ENCODE measurements at places on chromosomes 6 and 20.

DNA sequence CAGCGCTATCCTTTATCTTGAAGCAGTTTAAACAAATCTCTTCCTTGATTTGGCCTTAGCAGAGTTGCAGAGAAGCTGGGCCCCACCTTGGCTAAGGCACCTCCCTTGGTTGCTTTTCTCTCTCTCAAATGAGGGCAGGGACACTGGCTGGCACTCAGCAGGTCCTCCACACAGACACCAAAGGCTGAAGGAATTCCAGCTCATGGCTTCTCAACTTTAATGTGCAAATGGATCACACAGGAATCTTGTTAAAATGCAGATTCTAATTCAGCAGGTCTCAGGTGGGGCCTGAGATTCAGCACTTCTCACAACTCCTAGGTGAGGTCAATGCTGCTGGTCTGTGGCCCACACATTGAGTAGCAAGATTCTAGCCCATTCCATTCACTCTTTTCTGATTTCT is 25.7 kb downstream of the RIMS4 start:
- DNase-seq: no peak

DNA sequence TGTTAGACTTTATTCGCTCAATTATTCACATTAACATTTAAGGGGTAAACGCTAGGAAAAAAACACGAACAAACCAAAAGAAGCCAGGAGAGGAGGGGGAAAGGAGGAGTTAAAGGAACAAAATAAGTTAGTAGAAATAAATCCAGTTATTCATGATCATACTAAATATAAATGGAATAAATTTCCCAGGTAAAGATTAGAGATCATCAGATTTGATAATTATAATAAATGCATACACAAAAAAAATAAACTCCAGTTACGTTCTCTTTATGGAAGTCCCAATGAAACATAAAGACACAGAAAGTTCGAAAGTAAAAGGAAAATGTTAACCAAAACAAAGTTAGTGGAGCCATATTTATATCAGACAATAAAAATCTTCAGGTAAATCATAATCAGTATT is 568.7 kb upstream of the NOX3 start:
- DNase-seq: no peak

DNA sequence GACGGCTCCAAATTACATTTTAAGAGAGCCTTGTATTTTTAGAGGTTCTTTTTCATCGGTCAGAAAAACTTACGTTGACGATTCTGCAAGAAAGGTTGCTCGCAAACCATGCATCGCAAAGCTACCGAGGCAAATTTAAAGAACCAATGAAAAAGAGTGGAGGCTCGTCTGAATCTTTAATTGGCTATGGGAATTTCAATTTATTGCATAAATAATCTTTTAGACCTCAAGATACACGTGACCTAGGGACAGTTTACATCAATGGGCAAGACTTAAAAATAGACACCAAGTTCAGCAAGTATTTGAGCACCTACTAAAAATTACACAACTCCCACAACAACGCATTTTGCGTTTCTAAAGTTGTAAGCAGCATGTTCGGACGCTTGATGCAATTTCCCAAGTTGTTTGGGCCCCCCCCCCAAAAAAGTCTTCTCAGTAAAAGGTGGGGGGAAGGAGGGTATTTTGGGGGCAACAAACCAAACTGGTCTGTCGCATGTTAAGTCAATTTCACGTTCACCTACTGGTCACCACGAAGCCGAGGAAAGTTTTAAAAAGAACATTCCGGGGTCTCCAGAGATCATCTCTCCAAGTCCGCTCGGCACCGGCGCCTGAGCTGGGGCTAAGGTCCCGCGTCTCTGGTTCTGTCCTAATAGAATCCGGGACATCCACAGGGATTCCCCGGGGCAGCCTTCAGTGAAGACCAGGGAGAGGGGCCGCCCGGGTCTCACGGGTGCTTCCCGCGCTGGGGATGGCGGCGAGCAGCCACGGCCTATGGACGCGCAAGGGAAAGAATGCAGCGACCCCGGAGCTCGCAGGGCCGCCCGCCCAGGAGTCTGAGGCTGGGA is 851 bp downstream of the SNX5 start:
- DNase-seq: peak; percentile 42

GRCh38 chr6:121183742-121184141 is 150.5 kb downstream of the TBC1D32 start:
- no peak for DNase-seq

- no peak for DNase-seq
Measured at GRCh38 chr6:105210932-105211531, 31.2 kb upstream of the POPDC3 start.

DNA sequence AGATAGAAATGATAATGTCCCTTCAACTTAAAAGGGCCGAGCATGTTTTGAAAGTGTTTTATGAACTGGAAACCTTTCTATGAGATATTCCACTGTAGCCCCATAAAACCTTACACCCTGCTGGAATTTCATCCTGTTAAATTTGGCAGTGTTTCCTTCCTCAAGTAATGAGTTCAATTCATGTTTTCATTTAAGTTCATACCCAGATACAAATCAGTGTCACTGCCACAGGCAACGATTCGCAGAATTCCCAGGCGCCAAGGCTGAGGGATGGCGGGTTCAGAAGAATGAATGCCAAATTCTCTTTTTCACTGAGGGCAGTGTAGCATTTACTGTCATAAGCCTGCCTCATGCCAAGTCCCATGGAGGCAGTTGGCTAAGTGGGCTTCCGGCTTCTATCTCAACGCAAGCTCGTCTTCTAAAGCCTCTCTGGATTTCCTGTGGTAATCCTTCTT is 511.8 kb upstream of the ID4 start:
- no peak for DNase-seq

- no peak for DNase-seq
Measured at GRCh38 chr20:2900845-2901592, 27.7 kb downstream of the PTPRA start.

DNA sequence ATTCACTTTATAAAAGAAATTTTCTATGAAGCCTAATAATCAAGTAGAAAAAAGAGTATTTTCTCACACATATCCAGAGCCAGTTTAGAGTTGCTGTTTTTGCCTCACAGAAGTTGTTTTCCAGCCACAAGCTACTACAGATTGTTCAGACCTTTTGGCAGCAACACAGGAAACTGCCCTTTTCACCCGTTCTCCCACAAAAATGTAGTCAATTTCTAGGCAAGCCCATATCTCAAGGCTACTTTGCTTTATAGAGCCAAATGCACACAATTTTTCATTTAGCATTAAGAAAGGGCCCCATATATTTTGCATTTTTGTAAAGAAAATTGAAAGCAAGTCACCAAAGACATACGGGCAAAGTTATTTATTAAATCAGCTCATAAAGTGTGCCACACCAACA is 49.5 kb downstream of the EPB41L2 start:
- DNase-seq: no peak

- DNase-seq: no peak
Measured at GRCh38 chr6:13461805-13462204, 25.6 kb downstream of the GFOD1 start.

DNA sequence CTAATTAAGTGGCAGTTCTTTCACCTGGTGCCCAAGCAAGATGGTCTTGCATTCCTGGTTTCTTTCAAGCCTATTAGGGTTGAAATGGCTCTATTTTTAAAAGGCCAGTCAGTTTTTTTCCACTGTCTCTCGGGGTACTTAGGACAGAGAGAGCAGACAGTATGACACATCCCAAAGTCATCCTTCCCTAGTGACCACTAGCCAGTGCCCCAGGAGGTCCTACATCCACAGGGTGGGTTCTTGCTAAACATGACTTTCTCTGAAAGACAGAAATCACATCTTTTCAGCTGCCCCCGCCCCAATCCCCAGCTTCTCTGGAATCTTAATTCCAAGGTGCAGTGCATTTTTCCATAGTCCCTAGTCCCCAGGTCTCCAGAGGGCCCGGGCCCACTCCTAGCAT is 192.4 kb downstream of the SLC24A3 start:
- no peak for DNase-seq

- DNase-seq: no peak
Measured at GRCh38 chr6:122619309-122619708, 9.1 kb downstream of the PKIB start.

DNA sequence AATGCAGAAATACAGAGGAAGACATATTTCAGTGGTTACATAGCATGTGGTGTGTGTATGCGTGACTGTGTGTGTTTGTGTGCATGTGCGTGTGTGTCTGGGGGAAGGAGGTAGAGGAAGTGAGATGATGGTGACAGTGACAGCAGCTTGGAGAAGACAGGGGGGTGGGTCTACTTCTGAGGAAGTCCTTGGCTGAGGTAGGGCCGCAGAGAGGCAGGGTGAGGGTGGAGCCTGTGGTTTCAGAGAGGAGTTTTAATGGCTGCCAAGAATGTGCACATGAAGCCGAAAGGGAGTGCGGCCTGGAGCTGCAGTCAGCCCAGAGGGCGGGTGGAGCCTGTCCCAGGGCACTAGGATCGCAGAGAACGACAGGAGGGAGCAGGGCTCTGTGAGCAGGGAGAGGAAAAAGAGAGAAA is 22.7 kb upstream of the RNF24 start:
- peak; percentile 89 for DNase-seq

DNA sequence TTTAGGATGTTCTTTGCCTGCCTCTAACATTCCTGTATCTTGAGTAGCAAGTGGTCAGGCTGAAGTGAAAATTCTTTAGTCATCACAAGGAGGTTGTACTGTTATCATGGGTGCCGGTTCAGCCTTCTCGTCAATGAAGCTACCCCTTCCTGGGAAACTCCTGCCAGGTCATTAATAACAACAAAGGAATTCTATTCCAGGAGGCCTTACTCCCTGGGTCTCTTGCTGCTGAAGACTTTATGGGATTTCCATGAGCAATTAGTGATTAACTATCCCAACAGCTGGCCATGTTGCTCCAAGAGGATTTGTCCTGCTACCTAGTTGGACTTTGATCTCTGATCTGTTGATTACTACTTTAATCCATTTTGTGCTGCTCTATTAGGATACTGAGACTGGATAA is 62.7 kb upstream of the ELOVL5 start:
- no peak for DNase-seq

- no peak for DNase-seq
Measured at GRCh38 chr6:166490671-166491500, 95.6 kb downstream of the RAMACL start.

DNA sequence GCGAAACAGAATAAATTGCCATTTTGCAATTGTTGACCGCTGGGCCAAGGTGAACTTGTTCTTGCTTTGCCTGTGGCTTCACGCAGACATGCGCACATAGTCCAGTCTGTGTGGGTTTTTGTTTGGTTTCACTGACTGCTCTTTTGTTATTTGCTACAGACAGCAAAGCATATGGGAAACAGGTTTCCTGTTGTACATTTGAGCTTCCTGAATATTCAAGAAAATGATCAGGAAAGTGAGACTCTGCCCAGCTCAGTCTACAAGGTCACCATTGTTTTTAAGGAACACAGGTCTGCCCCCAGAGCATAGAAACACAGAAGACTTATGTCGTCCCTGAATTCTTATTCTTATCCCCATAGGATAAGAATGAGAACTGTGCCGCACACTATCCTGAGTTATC is 55.6 kb downstream of the SASH1 start:
- no peak for DNase-seq

DNA sequence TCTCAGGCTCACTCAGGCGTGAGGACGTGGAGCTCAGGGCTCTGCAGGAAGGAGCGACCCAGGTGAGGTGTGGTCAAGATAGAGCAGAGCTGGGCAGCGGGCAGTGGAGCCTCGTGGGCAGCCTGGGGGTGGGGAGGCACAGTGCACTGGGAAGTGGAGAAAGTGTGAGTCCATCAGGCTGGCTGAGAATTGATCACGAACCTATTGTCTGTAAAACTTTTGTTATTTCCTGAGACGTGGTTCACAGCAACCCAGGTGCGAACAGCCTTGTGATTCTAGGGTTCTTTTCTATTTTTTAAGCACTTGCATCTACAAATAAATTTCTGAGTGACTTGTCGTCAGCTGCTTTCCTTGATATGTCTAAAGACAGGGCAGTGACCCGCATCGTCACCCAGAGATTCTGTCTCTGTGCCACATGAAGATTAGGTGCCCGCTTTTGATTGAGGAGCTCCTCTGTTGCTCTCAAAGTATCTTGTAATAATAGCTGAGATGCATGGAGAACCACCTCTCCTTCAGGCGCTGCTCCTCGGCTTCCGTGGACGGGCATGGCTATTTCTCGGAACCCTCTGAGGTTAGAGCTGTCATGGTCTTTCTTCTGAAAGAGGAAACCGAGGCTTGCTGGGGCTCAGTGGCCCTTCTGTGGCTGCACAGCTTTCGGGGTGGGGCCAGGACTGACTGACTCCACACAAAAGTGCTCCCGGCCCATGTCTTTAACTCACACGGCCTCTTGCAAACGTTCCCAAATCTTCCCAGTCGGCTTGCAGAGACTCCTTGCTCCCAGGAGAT is 662 bp upstream of the CCR6 start:
- no peak for DNase-seq

- DNase-seq: no peak
Measured at GRCh38 chr6:124056407-124057334, 253.0 kb downstream of the NKAIN2 start.

GRCh38 chr6:137492289-137493217 is 1.6 kb downstream of the OLIG3 start:
- DNase-seq: no peak

DNA sequence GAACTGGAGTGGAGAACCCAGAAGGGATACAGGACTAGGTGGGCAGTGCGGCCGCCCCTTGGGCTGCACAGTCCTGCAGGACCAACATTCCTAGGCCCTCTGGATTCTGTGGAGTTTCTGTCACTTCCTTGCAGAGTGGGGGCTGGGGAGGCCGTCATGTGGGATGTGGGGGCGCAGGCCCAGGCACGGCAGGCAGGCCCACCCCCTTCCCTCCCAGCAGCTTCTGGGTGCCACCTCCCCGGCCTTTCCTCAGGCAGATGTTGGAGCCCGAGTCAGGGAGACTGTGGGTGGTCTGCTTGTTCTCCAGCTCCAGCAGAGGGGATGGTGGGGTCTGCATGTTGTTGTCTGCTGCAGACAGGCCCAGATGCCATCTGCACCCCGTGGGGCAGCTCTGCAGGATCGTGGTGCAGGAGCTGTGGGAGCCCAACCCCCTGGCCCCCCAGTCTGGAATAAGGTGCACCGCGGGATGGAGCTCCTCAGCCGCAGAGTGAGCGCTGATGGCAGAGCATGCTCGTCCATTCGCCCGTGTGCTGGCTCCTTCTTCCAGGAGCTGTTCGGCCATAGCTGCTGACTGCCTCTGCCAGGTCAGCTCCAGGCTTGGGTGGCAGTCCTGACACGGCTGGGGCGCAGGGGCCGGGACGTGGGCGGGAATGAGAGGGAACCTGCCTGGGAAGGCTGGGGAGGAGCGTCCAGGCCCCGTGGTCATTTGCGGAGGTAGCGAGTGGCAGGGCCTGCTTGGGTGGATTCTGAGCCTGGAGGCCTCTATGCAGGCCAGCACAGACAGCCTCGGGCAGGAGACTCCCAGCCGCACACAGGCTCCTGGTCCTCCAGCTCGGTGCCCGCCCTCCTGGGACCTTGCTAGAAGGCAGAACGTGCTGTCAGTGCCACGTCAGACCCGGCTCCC is 18.1 kb downstream of the SLC17A9 start:
- no peak for DNase-seq

GRCh38 chr6:5091210-5092069 is 6.3 kb downstream of the PPP1R3G start:
- no peak for DNase-seq
